Stimulated activated CD4-positive, alpha-beta T cell treated with anti-CD3 and anti-CD28 coated beads, Interleukin-4, amount 100 ng/mL, for 48 hours (primary cell): ENCODE measurements at places on chromosomes 11 and 22.

DNA sequence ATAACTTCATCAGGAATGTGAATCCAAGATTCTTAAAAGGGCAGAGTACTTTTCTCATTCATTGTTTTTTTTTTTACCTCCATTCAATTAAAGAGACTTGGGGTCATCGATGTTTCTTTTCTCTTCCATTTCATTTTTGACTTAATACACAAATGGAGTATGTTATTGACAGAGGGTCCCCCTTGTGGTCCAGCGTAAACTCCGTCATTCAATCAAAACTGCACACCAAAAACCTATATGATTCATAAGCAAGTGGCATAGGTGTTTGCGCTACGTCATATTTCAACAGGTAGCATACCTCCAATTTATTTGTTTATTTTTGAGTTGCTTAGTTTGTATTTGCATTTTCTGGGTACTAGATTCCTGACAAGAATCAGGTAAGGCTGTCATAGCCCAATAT lies 12.7 kb upstream of the FOLH1 start:
- no peak for DNase-seq

GRCh38 chr22:24865508-24865907 lies 59.5 kb downstream of the SGSM1 start:
- DNase-seq, result no peak

DNA sequence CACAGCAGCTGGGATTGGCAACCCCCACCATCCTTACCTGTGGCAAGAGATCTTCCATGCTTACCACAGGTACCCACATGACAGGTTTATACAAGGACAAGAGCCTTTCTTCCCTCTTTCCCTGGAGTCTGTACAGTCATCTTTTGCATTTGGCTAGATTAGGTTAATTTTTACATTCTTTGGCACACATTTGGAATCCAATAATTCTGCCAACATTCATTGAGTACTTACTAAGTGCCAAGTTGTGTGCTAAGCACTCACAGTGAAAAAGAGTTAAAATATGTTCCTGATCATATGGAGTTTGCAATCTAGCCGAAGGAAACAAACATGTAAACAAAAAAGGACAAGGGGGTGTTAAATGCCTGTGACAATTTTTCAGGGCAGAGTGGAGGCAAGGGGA lies 50.0 kb upstream of the OPCML start:
- DNase-seq, result no peak

DNA sequence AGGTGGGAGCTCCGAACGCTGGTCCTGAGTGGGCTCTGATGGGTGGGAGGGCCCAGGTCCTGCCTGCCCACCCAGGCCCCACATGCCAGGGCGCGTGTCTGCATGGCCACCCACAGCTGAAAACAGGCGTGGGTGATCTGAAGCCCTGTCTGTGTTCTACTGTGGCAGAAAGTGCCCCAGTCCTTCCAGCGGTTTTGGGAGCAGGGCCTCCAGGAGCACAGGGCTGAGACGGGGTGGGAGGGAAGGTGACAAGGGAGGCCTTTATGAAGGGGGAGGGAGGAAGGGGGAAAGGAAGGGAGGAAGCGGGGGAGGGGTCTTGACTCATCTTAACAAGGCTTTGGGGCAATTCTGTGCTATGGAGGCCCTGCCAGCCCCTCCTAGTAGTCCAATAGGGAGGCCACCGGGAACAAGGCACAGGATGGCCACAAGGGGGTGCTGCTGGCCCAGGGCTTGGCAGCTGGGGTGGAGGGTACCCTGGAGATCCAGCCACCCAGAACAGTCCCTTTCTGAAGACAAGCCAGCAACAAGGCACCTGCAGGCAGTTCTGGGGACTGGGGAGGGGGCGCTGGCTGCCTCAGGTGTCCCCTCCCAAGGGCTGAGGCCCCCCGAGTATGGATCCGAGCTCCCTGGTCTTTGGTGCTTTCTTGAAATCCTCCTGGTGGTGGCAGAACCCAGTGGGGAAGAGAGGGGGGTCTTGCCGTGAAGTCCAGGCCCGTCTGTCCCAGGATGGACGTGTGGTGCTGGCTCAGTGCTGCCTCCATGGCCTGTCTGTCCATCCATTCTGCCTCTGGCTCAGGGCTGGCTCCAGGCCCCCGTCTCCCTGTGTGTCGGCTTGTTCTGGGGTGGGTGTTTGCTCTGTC lies 6.3 kb upstream of the FADS3 start:
- peak; percentile 81 for DNase-seq

GRCh38 chr11:6455070-6455469 lies 14.3 kb upstream of the HPX start:
- no peak for DNase-seq

DNA sequence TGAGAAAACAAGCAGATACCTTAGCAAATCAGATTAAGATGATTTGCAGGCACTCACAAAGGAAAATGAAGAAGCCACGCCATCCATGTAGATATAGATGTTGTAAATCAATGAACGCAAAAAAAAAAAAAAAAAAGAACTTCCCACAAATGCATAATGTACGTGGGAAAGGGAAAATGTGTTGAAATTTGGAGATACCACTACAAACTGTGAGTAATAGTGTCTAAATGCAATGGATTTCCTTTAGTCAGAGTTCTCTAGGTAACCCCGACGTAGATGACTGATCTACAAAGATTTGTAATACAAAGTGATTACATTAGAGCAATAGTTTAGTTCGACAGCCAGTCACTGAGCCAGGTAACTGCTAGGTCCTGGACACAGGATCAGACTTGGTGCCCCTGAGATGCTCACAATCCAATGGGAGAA lies 783 bp upstream of the ANKRD54 start:
- no peak for DNase-seq

DNA sequence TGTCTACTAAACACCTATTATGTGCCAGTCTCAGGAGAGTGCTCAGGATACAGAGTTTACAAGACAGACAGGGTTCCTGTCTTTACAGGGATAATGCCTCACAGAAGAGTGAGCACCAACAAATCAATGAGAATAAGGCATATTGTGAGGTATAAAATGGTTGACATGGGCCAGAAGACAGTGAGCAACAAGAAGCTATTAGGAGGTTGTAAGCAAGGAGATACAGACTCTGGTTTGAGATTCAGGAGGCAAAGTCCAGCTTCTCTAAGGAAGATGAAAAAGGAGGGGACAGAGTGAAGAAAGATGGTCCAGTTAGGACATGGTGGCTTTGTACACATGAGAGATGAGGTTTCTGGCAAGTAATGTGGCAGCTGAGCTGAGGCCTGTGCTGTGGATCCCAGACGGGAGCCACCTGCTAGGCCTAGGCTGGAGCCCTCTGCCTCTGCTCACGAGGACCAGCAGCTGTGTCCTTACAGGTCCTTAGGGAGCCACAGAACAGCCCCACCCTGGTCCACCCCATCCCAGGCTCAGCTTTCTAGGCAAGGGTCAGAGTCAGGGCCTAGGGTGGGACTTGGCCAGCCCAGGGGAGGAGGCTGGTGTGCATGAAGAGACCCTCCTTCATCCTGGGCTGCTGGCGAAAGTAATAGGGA lies 110.5 kb downstream of the ZNF280B start:
- DNase-seq, result no peak

GRCh38 chr11:78192223-78192719 lies 3.6 kb downstream of the USP35 start:
- DNase-seq, result no peak

DNA sequence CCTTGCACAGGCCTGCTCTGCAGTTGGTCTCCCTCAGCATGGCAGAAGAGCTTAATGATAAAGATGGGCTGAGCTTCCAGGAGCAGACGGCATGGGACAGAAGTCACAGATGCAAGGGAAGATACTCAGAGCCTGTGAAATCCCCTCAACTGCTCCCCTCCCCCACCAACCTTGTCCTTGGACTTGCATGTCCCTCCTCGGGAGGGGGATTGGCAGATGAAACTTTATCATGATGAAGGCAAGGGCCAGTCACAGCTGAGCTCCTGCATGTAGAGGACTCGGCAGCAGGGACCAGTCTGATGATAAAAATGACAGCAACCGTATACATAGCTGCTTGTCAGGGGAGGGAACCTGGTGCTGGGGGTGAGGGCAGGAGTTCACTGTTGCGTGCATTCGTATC lies 6.8 kb upstream of the SLC22A8 start:
- DNase-seq, result no peak

GRCh38 chr11:70578371-70578770 lies 180.0 kb downstream of the CTTN start:
- no peak for DNase-seq

DNA sequence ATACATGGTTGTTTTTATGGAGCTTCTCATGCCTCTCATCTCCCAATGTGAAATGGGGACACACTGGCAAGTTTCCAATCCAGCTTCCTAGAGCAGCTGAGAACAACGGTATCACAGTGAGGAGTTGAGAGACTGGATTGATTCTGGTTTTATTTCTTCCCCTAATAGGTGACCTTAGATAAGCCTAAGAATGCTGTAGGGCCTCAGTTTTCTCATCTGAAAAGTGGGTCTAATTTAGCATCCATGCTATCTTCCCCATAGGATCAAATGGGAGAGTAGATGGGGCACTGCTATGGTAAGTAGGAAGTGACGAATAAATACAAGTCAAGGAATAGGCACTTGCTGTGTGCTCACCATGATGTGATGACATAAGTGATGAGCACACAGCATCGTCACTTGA lies 61.1 kb upstream of the PHOX2A start:
- DNase-seq, result no peak

GRCh38 chr22:17412232-17412631 lies 43.0 kb downstream of the CECR2 start:
- no peak for DNase-seq

DNA sequence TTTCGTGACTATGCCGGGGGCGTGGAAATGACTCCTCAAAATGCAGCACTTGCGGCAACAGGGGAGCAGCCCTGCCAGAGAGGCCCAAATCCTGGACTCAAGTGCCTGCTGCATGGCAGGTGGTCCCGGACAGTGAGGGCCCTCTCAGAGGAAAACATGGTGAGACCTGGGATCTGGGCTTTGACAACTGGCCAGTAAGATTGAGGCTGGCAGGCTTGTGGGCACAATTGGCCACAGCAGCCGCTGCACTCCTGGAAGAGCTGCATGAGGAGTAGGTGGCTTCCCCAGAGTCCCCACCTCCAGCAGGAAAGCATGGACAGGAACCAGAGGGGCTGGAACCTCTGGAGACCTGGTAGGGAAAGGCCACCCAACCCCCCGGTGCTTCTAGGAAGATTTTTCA lies 13.4 kb downstream of the LINC01488 start:
- DNase-seq, result no peak

GRCh38 chr11:22753416-22753815 lies 76.2 kb downstream of the SVIP start:
- DNase-seq, result no peak

GRCh38 chr22:42315392-42315756 lies 44.9 kb upstream of the TCF20 start:
- no peak for DNase-seq

GRCh38 chr22:29000641-29001040 lies 61.0 kb downstream of the C22orf31 start:
- no peak for DNase-seq

DNA sequence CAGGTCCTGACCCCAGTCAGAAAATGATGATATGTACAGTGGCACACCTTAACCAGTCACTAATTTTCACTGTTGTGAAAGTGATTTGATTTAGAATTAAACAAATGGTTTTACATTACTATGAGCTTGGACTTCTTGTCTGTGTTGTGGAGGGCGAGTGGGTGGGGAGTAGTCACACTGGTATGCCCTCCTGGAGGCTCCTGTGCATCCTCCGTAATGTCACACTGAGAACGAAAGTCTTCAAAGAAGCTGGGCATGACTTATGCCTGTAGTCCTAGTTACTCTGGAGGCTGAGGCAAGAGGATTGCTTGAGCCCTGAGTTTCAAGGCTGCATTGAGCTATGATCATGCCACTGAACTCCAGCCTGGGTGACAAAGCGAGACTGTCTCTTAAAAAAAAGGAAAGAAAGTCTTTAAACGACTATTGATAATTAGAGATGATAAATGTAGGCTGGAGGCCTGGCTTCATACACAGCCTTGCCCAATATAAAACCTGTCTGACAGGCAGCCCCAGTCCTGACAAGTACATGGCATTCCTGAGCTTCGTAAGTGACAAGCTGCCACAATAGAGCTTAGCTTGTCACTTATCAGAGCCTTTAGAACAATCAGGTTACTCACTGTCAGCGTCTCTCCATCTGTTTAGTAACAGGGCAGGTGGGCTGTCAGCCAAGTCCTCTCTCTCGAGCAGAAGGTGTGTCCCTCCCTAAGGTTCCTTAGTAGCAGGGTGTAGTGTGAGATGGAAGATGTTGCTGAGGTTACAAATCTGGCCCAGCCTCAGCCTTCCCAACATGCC lies 5.0 kb upstream of the LIMK2 start:
- DNase-seq, result peak; percentile 29

GRCh38 chr11:44993971-44994704 lies 43.5 kb upstream of the TP53I11 start:
- DNase-seq, result no peak

DNA sequence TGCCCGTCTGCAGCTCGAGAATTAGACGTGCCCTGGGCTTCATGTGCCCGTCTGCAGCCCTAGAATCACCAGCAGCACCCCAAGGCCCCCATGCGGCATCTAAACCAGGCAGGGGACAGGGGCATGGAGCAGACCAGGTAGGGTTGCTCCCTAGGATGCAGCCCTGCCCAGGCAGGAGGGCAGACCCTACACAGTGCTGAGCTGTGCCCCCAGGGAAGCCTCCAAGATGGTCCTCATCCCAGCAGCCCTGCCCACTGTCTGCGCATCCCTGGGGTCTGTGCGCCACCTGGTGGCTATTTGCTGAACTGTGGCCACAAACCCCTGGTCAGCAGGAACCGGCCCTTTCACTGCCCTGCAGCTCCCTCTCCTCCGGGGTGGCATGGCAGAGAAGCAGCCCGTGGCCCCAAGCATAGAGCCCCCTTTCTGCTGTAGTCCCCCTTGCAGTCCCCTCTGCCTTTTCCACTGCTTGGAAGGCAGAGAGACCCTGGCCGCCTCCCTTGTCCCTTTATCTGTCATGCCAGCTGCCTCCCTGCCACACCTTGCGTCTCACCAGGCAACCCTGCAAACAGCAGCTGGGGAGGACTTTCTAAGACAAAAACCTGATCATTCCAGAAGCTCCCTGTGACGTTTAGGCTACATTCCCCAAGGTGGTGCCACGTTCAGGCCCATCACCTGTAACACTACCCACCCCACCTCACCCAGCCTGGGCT lies 86.6 kb downstream of the KCNQ1 start:
- peak; percentile 66 for DNase-seq
